ENCODE measurements at places on chromosomes 7 and 10.

DNA sequence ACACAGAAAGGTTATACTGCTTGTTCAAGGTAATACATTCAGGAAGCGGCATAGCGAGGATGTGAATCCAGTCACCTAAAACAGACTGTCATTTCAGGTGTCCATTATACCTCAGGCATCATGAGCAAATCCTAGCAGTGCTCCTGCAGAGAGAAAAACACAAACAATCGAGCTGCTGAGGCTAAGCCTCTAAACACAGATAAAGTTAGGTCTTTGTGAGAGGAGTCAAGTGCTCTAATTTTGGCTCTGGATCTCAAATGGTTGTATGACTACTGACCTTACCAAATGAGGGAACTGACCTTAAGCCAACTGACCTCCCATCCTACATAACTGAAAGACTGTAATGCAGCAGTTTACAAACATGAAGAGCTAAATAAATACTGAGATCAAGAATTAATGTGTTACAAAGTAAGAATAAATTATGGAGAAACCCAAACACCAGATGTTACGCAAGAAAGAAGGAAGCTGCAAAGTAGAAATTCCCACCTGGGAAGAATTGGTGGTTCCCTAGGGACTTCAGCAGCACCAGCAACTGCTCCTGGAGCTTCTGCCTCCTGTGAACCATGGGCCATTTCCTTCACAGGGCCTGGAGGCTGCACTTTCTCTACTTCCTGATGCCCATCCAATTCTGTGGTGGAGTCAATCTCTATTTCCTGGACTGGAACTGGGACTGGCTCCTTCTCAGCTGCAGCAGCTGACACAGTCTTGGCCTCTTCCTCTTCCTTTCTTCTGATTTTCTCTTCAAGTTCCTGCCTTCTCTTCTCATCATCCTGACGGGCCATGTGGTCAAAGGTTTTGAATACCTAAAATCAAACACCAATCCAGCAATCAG lies 5.8 kb downstream of the NUDCD3 start:
- no peak for DNase-seq

DNA sequence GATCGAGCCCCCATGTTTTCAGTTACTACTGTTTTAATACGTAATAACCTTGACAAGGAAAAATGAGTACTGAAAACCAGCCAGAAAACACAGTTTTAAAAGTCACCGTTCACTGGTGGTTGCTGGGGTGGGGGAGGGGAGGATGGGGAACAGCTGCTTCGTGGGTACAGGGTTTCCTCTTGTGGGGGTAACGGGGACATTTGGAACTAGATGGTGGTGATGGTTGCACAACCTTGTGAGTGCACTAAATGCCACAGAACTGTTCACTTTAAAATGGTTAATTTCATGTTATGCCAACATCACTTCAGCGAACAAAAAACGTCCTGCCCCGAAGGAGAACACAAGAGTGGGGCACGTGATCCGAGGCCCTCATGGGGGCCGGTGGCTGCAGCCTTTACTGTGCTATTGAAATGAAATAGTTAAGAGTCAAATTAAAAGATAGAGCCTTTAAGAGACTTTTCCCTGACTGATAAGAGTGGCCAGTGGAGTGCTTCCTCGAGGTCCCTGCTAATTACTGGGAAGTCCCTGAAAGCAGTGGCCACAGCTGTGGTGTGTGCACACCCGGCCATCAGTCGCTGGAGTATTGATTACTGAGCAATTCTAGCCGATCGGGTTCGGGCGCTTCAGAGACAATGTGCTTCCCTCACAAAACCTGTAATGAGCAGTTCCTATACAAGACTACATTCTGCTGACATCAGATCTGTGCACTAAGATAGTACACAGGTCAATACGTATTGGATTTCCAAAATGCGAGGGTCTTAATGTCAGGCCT lies 80.3 kb downstream of the EBF3 start:
- DNase-seq: no peak

- peak; percentile 19 for DNase-seq
These were observed 662 bp upstream of the PPIF start for GRCh38 chr10:79346388-79347225.

GRCh38 chr7:36005876-36006275 lies 147.2 kb upstream of the EEPD1 start:
- DNase-seq: no peak

DNA sequence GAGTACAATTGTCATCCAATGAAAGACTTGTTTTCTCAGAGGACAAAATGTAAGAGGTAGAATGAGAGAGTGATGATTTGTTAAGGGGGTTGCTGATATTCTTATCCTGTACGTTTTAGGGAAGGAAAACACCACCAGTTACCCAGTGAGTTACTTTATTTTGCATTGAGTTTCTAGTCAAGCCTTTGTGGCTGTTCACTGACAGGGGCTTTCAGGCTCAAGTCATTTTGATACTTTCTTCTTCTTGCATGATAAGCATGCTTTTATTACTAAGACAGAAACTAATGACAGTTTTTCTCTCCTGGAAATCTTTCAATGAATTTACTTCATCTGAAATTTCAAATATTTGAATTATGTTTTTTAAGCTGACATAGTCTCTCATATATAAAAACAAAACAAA lies 710.2 kb upstream of the POM121L12 start:
- DNase-seq: no peak

DNA sequence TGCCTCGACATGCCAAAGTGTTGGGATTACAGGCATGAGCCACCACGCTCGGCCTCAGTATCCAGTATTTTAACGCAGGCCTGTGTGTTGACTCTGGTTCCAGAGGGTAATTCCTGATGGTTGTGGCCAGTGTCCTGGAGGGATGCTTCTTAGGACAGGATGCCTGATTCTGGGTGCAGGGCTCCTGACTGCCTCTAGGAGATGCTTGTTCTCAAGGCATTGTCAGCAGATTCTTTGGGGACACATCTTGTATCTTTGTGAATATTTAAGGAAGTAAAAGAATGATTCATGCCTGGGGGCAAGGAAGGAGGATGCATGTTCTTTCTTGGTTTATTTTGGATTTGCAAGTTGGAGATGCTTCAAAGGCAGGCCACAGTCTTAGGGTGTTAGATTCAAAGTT lies 2.2 kb downstream of the ZDHHC4 start:
- DNase-seq: no peak

Measured in HCT116 (cell line).